ENCODE measurements at places on chromosomes 7 and 10. TPM values are rescaled to one million over a fixed set of nuclear protein-coding genes. Genes with fewer than 3 reads are reported as not detected.

DNA sequence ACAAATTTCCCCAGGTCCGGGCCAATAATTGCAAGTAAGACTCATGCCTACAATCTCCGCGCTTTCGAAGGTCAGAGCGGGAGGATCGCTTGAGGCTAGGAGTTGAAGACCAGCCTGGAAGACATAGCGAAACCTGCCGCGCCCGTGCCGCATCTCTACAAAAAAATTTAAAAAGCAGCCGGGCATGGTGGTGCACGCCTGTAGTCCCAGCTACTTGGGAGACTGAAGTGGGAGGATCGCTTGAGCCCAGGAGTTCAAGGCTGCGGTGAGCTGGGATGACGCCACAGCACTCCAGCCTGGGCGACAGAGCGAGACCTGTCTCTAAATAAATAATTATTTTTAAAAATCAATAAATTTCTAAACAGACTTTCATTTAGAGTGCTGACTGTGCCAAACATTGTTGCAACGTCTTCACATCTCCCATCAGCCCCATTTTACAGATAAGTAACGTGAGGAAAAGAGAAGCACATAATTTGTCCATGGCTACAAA is 494 bp upstream of the CFAP43 start:
- no peaks in the 10 kb centered on the region for H3K27me3 ChIP-seq
- H3K27ac ChIP-seq: no peak overlapping the region

- no peaks in the 10 kb centered on the region for H3K36me3 ChIP-seq
- H3K27ac ChIP-seq: no peak overlapping the region
- H3K4me1 ChIP-seq: no peaks in the 10 kb centered on the region
- no peak for DNase-seq
- no peak overlapping the region for H3K4me3 ChIP-seq
Measured at GRCh38 chr10:26981232-26981824, 119.0 kb downstream of the ANKRD26 start.

SLC39A12 gene
- not detected for total RNA-seq

GPR15LG gene
- total RNA-seq: not detected

- H3K36me3 ChIP-seq: no peaks in the 10 kb centered on the region
- H3K27ac ChIP-seq: no peak overlapping the region
- H3K27me3 ChIP-seq: no peaks in the 10 kb centered on the region
- H3K4me1 ChIP-seq: no peaks in the 10 kb centered on the region
- DNase-seq: no peak
Measured at GRCh38 chr7:78967046-78967445, 486.4 kb downstream of the MAGI2 start.

GRCh38 chr7:96837593-96837992 is 127.9 kb upstream of the SEM1 start:
- H3K36me3 ChIP-seq: no peaks in the 10 kb centered on the region
- no peak overlapping the region for H3K27ac ChIP-seq

GRCh38 chr10:35516102-35516670 is 89.0 kb upstream of the GJD4 start:
- H3K4me1 ChIP-seq: no peaks in the 10 kb centered on the region
- H3K36me3 ChIP-seq: no peaks in the 10 kb centered on the region
- H3K4me3 ChIP-seq: no peak overlapping the region
- peak; percentile 32 for DNase-seq

- no peak for DNase-seq
- H3K27ac ChIP-seq: no peak overlapping the region
- no peak overlapping the region for H3K4me3 ChIP-seq
- no peaks in the 10 kb centered on the region for H3K36me3 ChIP-seq
Measured at GRCh38 chr10:63228237-63228636, 95.1 kb downstream of the NRBF2 start.

DNA sequence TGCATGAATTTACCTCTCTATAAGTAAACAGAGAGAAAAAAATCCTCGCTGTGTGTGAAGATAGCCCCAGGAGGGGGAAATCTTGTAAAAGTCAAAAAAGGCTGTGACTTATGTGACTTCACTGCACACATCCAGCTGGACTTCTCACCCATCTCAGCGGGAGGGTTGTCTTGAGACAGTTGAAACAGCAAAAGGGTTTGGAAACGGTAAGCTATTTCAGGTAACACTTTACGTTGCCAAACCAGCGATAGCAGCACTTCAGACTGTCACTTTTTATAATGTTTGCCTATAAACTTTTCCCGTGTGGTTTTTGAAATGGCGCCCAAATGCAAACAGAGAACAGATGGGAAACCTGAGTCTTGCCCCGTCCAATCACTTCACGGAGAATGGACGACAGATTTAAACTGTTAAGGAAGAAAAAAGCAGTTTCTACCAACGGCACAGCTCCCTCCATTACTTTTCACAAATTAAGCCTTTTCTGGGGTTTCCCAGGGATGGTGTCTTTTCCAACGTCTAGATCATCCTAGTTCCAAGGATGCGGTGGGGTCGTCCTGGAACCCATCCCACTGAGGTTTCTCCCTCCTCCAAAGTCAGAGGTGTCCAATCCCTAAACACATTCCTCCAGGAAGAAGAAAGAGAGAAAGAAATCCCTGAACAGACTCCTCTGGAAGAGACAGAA is 25.2 kb downstream of the FGFR2 start:
- DNase-seq: no peak
- H3K4me1 ChIP-seq: no peaks in the 10 kb centered on the region
- H3K4me3 ChIP-seq: no peak overlapping the region
- H3K27ac ChIP-seq: no peak overlapping the region
- no peaks in the 10 kb centered on the region for H3K36me3 ChIP-seq
- no peaks in the 10 kb centered on the region for H3K27me3 ChIP-seq

- peaks cover 46% of the 10 kb centered on the region for H3K4me1 ChIP-seq
- no peak overlapping the region for H3K4me3 ChIP-seq
- no peaks in the 10 kb centered on the region for H3K27me3 ChIP-seq
- DNase-seq: peak; percentile 86
- H3K36me3 ChIP-seq: no peaks in the 10 kb centered on the region
Measured at GRCh38 chr10:91590904-91591796, 41.7 kb downstream of the PPP1R3C start.

- H3K4me3 ChIP-seq: no peak overlapping the region
- H3K4me1 ChIP-seq: no peaks in the 10 kb centered on the region
Measured at GRCh38 chr10:113985297-113985844, 58.3 kb upstream of the ADRB1 start.

SMKR1 gene
- total RNA-seq: not detected

KIAA1549 gene
- total RNA-seq: 11.1 TPM

PLPP4 gene
- total RNA-seq: 44.1 TPM

DNA sequence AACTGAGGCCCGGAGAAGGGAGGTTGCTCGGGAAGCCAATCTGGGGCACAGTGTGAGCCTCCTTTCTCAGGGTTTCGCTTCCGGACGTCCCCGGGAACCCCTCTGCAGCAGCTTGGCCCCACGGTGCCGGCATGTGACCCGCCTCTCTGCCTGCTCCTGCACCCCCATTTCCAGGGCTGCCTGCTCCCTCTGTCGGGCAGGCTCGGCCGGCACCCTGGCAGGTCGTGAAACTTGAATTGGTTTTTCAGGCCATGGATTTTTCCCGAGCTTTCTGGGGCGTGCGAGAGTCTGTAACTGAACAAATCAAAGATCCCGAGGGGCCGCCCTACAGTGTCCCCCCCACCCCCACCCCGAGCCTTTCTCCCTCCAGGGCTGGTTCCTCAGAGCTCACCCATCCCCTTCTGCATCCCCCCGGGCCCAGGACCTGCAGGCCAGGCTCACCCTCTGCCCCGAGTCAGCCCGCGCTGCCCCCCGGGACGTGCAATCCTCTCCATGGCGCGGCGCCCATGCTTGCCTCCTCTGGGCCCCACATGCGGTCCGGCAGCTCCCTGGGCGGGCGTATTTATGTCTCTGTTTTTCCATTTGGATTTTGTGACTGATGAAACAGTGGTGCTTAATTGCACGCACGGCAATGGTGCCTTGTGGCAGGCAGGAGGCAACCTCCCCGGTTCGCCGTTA is 58.1 kb downstream of the UNCX start:
- no peak for DNase-seq
- no peaks in the 10 kb centered on the region for H3K36me3 ChIP-seq
- H3K27me3 ChIP-seq: peaks cover 27% of the 10 kb centered on the region
- no peak overlapping the region for H3K27ac ChIP-seq
- no peak overlapping the region for H3K4me3 ChIP-seq
- no peaks in the 10 kb centered on the region for H3K4me1 ChIP-seq

All from astrocyte (in vitro differentiated cells and primary cell).